Glutamatergic neuron (in vitro differentiated cells): ENCODE measurements at places on chromosomes 1 and 21.

GRCh38 chr1:114076308-114076707 is 77.4 kb downstream of the SYT6 start:
- no peak for DNase-seq

GRCh38 chr1:180287988-180288705 is 58.1 kb downstream of the LHX4 start:
- no peak for DNase-seq

- no peak for DNase-seq
These were observed 2.9 kb upstream of the KLHDC9 start for GRCh38 chr1:161095230-161095629.

- DNase-seq: no peak
These were observed 54.0 kb upstream of the CNN3 start for GRCh38 chr1:94980582-94981574.

DNA sequence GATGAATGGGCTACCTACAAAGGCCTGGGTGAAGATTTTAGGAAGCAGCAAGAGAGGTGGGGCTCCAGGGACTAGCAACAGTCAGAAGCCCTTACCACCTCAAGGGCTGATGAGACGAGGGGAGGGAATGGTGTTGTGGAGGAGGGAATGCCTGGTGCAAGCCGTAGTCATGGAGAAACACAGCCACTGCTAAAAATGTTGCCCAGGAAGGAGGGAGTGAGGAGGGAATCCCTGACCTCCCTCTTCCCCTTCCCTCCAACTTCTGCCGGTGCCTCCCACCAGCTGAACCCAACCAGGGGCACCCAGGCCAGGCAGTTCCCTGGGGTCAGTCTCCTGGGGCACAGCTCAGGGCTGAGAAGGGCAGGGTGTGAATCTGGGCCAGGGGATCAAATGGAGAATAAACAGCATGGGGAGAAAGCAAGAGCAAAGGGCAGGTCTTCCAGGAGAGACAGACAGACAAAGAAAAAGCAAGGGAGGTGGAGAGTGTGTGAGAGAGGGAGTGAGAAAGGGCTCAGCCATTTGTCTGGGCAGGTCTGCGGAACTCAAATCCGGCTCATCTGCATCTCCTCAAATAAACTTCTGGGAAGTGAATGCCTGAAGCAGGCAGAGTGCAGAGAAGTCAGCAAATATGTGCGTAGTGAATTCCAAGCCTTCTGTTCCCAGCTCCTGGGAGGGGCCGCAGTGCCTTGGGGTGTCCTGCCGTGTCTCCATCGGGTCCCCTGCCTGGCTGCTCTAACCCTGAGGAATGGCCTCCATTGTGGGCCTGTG is 27.1 kb upstream of the POU3F1 start:
- no peak for DNase-seq
